ENCODE measurements at places on chromosomes 11 and 22.

- H3K4me3 ChIP-seq: no peak overlapping the region
- DNase-seq: no peak
- no peak overlapping the region for H3K27ac ChIP-seq
- H3K36me3 ChIP-seq: no peaks in the 10 kb centered on the region
- no peaks in the 10 kb centered on the region for H3K27me3 ChIP-seq
These were observed 49.4 kb downstream of the ELFN2 start for GRCh38 chr22:37377927-37378326.

GRCh38 chr22:36900225-36900624, 13.2 kb upstream of the CSF2RB start:
- no peaks in the 10 kb centered on the region for H3K36me3 ChIP-seq
- H3K27ac ChIP-seq: no peak overlapping the region
- H3K27me3 ChIP-seq: no peaks in the 10 kb centered on the region

DNA sequence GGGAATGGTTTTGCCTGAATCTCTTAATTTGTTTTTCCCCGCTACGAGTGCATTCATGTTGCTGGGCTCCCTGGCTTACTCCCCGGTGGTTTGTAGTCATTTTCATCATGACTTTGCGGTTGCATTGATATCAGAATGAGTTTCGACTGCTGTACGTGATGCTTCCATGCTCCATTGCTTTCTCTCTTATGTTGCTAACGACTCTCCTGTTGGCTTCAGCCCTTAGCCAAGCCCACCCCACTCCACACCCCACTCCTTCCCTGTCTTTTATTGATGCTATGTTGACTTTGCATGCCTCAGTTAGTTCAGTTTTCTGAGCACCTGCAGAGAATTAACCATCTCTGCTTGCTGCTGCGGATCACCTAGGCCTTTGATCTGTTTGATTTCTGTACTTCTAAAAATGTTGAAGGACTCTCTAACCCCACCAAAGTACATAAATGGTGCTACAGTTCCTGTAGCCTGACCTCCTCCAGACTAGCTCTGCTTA, 65.3 kb downstream of the ARFGAP2 start:
- no peak overlapping the region for H3K27ac ChIP-seq
- DNase-seq: no peak
- no peaks in the 10 kb centered on the region for H3K27me3 ChIP-seq
- no peak overlapping the region for H3K4me3 ChIP-seq

DNA sequence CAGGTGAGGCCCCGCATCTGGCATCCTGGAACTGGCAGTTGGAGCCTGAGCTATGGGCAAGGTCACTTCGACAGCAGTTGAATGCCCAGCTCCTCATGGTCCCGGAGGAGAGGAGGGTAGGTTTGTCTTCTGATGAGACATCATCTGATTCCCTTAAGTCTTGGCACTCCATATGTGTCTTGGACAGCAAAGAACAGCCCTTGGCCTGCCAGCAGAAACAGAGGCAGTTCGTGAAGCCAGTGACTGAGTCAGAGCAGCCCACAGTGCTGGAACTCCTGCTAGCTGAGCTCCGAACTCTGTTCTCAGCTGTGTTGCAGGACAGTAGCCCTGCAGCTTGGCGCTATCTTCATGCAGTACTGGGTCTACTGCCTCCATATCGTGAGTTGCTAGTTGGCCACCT, 1.0 kb downstream of the DNHD1 start:
- H3K4me1 ChIP-seq: peaks cover 5% of the 10 kb centered on the region
- H3K4me3 ChIP-seq: no peak overlapping the region
- H3K27me3 ChIP-seq: no peaks in the 10 kb centered on the region

GRCh38 chr11:355581-356458, 13.5 kb upstream of the B4GALNT4 start:
- peak; percentile 91 for DNase-seq
- H3K4me1 ChIP-seq: peaks cover 28% of the 10 kb centered on the region
- H3K27ac ChIP-seq: peak overlapping the region; percentile 98
- H3K4me3 ChIP-seq: peak overlapping the region; percentile 45

GRCh38 chr11:18321578-18321968, 367 bp downstream of the HPS5 start:
- H3K4me1 ChIP-seq: peaks cover 21% of the 10 kb centered on the region
- no peaks in the 10 kb centered on the region for H3K27me3 ChIP-seq
- peak overlapping the region; percentile 81 for H3K4me3 ChIP-seq
- peak overlapping the region; percentile 92 for H3K27ac ChIP-seq

DNA sequence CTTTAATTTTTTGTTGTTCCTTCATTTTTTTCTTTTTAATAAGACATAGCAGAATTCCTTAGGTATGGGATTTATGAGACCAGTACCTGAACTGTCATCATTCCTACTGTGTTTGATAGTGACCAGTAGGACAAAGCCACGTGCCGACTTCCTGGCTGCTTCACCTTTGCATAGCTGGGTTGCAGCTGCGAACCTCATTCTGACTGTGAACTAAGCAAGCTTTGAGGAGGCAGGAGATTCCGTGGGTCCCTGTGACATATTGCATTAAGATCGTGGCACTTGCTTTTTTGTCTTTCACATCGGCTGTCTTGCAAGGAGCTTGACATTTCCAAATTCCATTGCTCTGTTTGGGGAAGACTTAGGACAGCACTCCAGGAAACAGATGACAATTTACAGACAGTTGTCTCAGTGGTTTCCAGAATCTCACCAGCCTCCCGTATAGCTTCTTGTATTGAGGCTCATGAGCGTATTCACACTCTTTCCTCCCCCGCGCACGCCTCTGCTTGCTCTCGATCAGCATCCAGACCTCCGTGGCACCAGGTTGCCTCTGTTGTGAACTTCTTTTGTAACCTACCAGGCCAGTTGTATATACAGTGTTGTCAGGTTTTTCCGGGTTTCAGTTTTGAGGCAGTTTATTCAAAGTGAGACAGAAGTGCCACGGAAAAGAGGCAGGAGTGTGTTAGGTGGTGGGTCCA, 101.7 kb downstream of the CWC15 start:
- no peaks in the 10 kb centered on the region for H3K27me3 ChIP-seq
- no peaks in the 10 kb centered on the region for H3K36me3 ChIP-seq
- peaks cover 3% of the 10 kb centered on the region for H3K4me1 ChIP-seq
- DNase-seq: no peak
- no peak overlapping the region for H3K27ac ChIP-seq

GRCh38 chr11:62574363-62575071, 826 bp upstream of the EEF1G start:
- H3K4me1 ChIP-seq: peaks cover 28% of the 10 kb centered on the region
- peak; percentile 58 for DNase-seq
- peak overlapping the region; percentile 87 for H3K27ac ChIP-seq
- H3K4me3 ChIP-seq: peak overlapping the region; percentile 95
- H3K36me3 ChIP-seq: no peaks in the 10 kb centered on the region

DNA sequence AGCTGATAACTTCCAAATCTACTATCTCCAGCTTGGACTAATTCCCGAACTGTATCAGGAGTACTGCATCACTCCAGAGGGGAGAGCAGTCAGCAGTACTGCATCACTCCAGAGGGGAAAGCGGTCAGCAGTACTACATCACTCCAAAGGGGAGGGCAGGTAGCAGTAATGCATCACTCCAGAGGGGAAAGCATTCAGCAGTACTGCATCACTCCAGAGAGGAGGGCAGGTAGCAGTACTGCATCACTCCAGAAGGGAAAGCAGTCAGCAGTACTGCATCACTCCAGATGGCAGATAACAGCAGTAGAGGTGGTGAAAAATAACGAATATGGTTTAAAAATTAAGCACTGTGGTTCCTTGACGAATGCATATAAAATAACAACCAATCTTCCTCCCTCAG, 8.4 kb downstream of the CWC15 start:
- H3K4me3 ChIP-seq: no peak overlapping the region
- no peaks in the 10 kb centered on the region for H3K36me3 ChIP-seq
- no peaks in the 10 kb centered on the region for H3K27me3 ChIP-seq
- no peak overlapping the region for H3K27ac ChIP-seq
- no peak for DNase-seq
- no peaks in the 10 kb centered on the region for H3K4me1 ChIP-seq

DNA sequence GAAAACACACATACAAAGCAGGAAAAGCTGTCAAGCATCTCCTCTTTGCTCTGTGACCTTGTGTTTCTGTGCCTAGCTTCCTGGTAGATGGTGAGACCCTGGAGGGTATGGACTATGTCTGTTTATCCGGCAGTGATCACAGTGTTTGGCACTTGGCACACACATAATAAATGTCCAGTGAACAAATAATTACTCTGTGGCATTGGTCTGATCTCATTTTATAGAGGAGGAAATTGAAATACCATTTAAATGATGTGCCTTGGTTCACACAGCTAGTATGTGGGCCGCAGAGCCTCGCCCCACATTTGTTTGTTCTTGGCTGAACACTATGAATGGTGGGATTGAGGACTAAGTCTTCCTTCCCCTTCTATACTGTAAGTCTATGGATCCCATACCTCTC, 104.7 kb upstream of the SPON1 start:
- H3K4me3 ChIP-seq: no peak overlapping the region
- no peaks in the 10 kb centered on the region for H3K27me3 ChIP-seq
- no peak for DNase-seq

DNA sequence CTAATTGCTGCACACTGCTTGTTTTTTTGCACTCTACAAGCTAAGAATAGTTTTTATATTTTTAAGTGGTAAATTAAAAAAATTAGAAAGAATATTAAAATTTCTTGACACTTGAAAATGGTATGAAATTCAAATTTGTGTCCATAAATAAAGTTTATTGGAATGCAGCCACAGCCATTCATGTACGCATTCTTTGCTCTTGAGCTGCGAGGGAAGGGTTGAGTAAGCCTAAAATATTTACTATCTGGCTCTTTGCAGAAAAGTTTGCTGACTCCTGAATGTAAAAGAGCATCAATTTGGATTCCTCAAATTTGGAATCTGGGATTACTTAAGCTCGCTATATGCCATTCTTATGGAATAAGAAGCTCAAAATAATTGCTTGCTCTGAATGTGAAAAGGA, 3.4 kb upstream of the ADAMTS8 start:
- H3K27me3 ChIP-seq: no peaks in the 10 kb centered on the region
- peaks cover 14% of the 10 kb centered on the region for H3K4me1 ChIP-seq
- H3K27ac ChIP-seq: no peak overlapping the region
- DNase-seq: no peak
- H3K4me3 ChIP-seq: no peak overlapping the region

GRCh38 chr11:64800303-64801157, 2.5 kb downstream of the MAP4K2 start:
- H3K27ac ChIP-seq: peak overlapping the region; percentile 7
- H3K4me1 ChIP-seq: peaks cover 21% of the 10 kb centered on the region
- DNase-seq: no peak
- no peak overlapping the region for H3K4me3 ChIP-seq

GRCh38 chr22:22400099-22400498, 108.4 kb downstream of the ZNF280B start:
- peaks cover 9% of the 10 kb centered on the region for H3K4me1 ChIP-seq
- no peak for DNase-seq
- H3K36me3 ChIP-seq: no peaks in the 10 kb centered on the region
- no peak overlapping the region for H3K27ac ChIP-seq
- no peak overlapping the region for H3K4me3 ChIP-seq
- H3K27me3 ChIP-seq: no peaks in the 10 kb centered on the region

DNA sequence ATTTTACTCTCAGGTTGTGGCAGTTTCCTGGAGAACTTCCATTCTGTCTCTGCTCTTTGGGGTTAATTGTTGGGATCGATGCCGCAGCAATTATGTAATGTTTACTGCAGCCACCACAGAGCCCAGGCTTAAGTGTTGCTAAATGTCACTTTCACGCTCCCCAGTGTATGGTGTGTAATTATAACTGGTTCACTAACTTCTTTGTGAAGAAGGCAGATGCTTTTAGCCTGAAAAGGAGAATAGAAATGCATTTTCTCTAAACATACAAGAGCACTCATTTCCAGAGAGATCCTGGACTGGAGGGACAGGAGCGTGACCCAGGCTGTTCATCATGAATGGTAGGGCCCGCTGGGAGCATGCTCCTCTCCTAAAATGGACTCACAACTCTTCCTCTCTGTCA, 132.2 kb upstream of the PLET1 start:
- no peak for DNase-seq
- no peaks in the 10 kb centered on the region for H3K27me3 ChIP-seq
- H3K4me1 ChIP-seq: no peaks in the 10 kb centered on the region
- H3K36me3 ChIP-seq: no peaks in the 10 kb centered on the region

DNA sequence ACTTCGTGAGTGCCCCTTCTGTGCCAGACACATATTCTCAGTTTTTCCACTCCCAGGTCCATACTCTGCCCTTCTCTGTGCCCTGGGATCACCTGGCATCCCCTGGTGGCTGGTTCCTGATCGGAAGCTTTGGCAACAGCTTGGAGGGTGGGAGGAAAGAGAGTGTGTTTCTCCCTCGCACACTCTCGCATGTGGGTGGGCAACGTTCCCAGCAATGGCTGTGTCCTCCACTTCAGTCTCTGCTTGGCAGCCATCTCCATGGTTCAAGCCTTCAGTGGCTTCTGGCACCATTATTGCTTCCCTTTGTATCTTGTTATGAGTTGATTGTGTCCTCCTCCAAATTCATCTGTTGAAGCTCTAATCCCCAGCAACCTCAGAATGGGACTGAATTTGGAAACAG, 342.7 kb upstream of the SYN3 start:
- H3K27me3 ChIP-seq: no peaks in the 10 kb centered on the region
- H3K4me1 ChIP-seq: no peaks in the 10 kb centered on the region
- H3K4me3 ChIP-seq: no peak overlapping the region
- H3K36me3 ChIP-seq: no peaks in the 10 kb centered on the region
- no peak overlapping the region for H3K27ac ChIP-seq

DNA sequence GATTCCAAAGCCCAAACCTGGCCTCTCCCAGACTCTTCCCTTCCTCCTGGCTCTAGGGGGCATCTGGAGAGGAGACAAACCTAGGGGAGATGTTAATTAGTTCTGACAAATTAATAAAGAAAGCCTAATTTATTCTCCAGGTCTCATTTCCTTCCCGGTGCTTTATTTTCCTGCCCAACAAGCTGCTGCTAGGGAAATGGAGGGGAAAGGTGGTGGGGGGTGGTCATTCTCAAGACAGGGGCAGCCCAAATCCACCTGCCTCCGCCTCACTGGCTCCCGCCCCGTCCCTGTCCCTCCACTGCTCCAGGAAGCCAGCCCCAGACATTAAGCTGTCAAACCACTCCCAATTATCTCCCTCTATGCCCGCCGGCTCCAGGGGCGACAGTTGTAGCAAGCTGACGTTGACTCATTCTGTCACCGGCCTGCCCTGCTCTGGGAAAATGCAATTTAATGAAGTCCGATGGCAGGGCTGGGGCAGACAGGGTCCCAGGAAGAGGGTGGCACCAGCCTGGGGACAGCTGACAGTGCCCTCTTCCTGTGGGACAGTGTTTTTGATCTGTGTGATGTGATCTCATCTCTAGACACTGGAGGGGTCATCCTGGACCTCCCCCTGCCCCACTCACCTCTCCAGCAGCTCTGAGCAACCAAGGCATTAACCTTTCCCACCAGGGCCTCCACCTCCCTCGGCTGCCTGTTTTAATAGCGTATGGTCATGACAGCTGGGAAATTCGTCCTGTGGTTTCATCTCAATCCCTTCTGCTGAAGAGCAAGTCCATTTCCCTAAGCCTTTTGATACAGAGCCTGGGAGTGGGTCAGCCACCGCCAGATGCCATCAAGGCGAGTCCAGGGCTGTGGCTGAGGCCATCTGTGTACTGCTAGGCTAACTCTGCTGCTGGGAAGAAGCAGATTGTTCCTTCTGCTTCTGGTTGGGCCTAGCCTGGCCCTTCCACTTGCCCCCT, 27.1 kb downstream of the NECTIN1 start:
- H3K27ac ChIP-seq: no peak overlapping the region
- no peak for DNase-seq
- no peaks in the 10 kb centered on the region for H3K4me1 ChIP-seq
- no peaks in the 10 kb centered on the region for H3K36me3 ChIP-seq
- H3K27me3 ChIP-seq: no peaks in the 10 kb centered on the region
- H3K4me3 ChIP-seq: no peak overlapping the region

Measured in testis (tissue), 5 donors.